ENCODE measurements at places on chromosomes 4 and X.

GRCh38 chr4:158208963-158209640, 1.2 kb upstream of the TMEM144 start:
- no peak for DNase-seq

GRCh38 chr4:13203101-13203500, 281.0 kb downstream of the RAB28 start:
- DNase-seq, result no peak

GRCh38 chr4:177582992-177583391, 140.8 kb upstream of the AGA start:
- DNase-seq, result no peak

DNA sequence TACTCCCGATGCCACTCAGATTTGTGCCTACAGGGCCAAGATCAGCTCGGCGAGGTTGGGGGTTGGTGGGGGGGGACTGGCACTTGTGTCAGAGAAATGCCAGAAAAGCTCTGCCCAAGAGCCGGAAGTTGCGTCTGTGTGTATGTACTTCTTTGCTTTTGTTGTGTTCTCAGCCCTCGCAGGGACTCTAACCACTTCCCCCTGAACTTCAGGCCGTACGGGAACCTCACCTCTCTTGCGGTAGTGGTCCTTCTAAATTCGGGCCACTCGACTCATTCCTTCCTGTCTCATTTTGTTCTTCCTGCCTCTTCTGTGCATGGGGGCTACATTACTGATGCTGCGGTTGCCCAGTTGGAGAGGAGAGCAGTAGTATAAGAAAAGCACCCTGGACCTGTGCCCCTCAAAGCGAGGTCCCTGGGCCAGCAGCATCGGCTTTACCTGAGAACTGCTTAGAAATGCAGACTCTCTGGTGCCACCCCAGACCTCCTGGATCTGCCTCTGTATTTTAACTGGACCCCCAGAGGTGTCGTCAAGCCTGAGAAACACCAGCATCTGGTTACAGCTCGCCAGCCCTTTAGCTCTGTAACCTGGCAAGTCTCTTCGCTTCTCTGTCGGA, 146.3 kb upstream of the RPS6KA3 start:
- DNase-seq, result no peak

GRCh38 chr4:77852892-77853495, 9.6 kb upstream of the MRPL1 start:
- DNase-seq, result no peak

DNA sequence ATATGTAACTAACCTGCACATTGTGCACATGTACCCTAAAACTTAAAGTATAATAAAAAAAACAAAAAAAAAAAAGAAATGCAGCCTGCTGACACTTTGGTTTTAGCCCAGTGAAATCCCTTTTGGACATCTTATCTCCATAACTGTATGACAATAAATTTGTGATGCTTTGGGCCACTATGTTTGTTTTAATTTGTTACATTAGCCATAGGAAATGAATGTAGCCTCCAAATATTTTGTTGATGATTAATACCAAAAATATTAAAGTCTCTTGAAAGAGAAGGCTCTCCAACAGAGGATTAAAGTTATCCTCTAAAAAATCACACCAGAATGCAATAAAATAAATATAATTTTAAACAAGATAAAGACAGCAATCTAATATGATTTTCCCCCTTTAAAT, 852.7 kb upstream of the SLIT2 start:
- DNase-seq, result no peak

- DNase-seq, result no peak
These were observed 35.9 kb upstream of the PAPSS1 start for GRCh38 chr4:107755841-107756356.

DNA sequence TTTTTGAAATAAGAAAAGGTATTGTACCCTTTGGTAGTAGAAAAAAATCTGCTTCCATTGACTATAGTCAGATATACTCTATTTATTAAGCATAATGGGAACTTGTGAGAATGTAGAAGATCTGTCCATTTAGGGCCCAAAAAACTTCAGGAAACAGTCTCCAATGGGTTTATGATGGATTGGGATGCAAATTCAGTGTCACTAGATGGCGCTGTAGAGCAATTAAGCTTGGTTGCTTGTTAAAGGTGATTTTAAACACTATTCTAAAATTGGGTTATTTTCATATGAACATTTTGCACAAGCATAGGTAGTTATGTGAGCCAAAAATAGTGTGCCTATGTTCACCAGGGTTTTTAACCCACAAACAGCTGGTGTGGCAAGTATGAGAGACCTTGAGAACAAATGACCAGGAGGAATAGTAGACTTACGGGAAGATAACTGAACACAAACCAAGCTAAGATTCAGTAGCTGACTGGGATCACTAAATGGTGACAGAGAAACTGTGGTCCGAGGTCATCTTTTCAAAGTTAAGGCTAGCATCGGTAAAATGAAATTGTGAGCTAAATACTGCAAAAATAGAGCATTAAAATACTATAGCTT, 80.3 kb upstream of the LSM6 start:
- DNase-seq, result peak; percentile 65

DNA sequence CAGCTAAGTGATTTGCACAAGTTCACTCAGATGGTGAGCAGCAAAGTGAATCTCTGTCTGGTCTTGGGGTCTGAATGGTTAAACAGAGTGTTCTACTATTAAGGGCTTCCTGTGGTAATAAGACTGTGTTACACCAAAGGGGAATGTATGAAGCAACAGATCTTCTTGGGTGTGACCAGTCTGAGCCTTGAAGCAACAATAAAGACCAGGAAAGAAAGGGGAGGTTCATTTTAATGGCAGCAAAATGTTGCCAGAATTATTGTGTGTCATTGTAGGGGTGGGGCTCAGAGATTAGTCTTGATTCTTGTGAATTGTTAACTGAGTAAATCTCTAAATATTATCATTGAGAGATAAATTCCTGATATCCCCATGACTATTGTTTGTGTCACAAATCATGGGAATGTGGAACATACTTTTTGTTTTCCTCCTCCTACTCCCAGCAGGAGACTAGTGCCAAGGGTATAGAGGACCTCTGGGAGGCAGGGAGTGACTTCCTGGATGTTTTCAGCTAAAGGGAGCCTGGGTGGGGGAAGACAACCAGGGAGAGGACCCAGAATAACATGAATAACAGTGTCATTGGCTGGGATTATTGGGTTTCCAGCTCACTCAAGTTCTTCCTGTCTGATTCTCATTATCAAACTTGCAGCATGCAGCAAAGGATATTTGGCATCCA, 141.4 kb upstream of the PAK3 start:
- DNase-seq, result no peak
